Right atrium auricular region (tissue), 2 donors: ENCODE measurements at places on chromosomes 2 and 18.

DNA sequence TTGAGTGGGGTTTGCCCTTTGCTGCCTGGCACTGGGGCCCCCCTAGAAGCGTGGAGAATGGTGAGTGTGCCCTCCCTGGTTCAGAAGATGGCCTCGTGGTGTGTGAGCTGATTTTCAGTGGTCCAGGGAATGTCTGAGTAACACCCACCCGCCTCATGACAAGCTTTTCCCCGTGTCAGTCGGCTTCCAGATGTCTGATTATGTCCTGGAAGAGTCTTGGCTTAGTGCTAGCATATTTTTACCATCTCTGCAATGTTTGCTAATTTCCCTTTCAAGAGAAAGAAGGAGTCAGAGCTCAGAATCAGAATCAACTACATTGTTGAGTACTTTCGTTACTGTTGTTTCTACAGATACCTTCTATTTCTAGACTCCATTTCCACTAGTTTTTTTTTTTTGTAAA lies 214.7 kb downstream of the SEPTIN10 start:
- DNase-seq: no peak

GRCh38 chr18:12944709-12945108 lies 3.1 kb upstream of the SEH1L start:
- peak; percentile 68 for DNase-seq

GRCh38 chr18:77127769-77128671 lies 4.6 kb downstream of the MBP start:
- no peak for DNase-seq

DNA sequence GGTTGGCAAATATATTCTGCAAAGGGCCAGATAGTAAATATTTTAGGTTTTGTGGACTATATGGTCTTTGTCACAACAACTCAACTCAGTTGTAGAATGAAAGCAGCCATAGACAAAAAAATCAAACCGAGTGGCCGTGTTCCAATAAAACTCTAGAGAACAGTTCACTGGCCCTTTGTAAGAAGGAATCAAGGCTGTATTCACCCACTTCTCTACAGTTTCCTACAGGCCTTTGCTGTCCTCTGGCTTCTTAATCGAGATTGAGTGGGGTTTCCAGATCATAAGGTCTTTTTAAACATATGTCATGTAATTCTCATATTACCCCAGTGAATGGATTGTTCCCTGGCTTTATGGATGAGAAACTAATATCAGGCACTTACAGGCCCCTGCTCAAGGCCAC lies 448.9 kb upstream of the ETAA1 start:
- DNase-seq: no peak

GRCh38 chr2:179037807-179038206 lies 12.1 kb downstream of the CCDC141 start:
- DNase-seq: no peak

GRCh38 chr2:238151205-238151604 lies 7.6 kb upstream of the ERFE start:
- no peak for DNase-seq

DNA sequence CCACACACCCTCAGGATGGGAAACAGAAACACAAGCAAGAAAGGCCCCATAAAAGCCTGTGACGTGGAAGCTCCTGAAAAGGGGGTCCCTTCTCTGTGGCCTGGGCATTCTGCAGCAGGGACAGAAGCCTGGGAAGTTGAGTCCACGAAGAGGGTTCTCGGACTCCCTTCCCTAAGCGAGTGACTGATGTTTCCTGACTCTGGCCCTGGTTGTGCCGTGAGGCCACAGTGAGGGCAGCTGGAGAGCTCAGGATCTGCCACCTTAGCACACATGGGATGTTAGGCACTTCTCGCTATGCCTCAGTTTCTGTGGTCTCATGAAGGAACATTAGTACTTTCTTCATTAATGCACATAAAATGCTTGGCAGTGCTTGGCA lies 87.2 kb upstream of the ZFP36L2 start:
- DNase-seq: no peak

DNA sequence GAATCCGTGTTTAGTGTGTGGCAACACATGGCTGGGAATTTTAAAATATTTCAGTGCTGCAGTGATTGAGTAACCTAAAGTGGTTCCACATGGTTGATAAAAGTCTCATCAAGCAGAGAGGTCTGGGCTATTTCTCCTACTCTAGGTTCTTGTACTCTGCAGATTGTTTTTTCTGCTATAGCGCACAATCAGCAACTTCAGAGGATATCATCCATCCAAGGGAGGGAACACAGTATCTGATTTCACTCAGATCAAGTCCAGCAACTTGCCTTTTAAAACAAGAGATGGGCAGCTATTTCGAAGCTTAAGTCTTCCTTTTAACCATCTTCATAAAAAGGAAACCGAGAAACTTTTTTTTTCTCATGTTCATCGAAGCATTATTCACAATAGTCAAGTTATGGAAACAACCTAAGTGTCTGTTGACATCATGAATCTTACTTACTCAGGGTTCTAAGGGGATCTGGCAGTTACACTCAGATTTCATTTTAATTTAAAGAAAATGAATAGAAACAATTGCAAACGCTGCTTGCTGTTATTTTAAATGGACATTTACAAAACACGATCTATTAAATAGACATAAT lies 172.7 kb upstream of the TRIB2 start:
- no peak for DNase-seq

- DNase-seq: no peak
Observed at GRCh38 chr2:221115944-221116343, 456.2 kb downstream of the EPHA4 start.

GRCh38 chr18:58103339-58103985 lies 59.4 kb downstream of the NEDD4L start:
- DNase-seq: no peak

GRCh38 chr2:156947261-156947660 lies 310.2 kb upstream of the GALNT5 start:
- DNase-seq: no peak

- DNase-seq: no peak
Observed at GRCh38 chr2:134410831-134411231, 157.0 kb downstream of the MGAT5 start.

- no peak for DNase-seq
Observed at GRCh38 chr2:10977621-10978020, 65.9 kb downstream of the KCNF1 start.

- no peak for DNase-seq
Observed at GRCh38 chr2:232523682-232524597, 2.0 kb upstream of the CHRND start.

DNA sequence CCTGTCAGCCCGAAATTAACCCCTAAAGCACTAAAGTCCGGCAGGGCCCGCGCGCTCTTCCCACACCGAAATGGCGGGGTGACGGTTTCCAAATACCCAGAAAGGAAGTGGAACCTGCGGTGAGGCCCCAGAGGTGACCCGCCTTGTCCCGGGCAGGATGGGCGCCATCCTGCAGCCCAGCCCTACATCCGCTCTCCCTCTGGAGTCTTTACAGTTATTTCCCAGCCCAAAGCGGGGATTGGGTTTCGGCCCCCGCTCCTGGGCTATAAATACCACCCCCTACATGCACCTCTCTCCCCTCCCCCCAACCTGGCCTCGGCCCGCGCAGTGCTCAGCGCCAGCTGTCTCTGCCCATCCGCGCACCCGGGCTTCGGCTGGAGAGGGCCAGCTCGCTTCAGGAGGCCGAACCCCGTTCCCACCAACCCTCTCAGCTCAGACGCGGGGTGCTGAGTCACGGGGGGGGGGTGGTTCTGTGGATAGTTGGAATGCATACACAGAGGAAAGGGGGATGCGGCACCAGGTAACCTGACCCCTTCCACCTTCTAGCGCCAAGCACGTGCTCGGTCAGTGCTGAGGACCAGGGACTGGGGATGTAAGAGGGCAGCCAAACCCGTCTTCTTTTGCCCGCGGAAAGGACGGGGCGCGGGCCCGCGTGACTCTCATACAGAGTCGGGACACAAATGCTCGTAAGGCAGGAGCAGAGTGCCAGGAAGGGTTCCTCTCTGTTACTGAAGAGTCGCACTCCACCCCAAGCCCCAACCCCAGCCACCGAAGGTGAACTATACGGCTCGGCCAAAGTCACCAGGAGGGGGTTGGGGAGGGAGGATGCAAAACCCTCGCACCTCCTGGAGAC lies at the start of gene TUBA4B:
TSS of gene TUBA4B (plus strand) at position 344 of the 853 bp plus-strand sequence. CDS start at position 509, 165 bp downstream.
- no peak for DNase-seq

DNA sequence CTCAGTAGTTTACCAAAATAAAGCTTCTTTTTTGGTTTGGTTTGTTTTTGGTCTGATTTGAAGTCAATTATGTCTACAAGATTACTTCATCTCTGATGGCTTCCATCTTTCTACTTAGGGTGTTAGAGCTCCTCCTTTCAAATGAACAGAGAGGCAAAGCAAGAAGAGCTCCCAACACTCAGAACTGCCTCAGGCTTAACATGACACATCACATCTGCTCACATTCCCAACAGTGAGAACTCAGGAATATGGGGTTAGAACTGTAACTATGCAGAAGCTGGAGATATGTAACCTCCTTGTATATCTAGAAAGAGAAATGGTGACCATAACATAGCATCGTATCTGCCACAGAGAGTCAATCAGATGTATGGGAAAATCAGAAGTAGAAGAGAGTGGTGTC lies 11.4 kb upstream of the LRATD1 start:
- DNase-seq: no peak

GRCh38 chr2:69946351-69947324 lies 14.8 kb downstream of the ASPRV1 start:
- DNase-seq: peak; percentile 53

GRCh38 chr2:238560234-238560633 lies 133.5 kb downstream of the ASB1 start:
- DNase-seq: no peak

DNA sequence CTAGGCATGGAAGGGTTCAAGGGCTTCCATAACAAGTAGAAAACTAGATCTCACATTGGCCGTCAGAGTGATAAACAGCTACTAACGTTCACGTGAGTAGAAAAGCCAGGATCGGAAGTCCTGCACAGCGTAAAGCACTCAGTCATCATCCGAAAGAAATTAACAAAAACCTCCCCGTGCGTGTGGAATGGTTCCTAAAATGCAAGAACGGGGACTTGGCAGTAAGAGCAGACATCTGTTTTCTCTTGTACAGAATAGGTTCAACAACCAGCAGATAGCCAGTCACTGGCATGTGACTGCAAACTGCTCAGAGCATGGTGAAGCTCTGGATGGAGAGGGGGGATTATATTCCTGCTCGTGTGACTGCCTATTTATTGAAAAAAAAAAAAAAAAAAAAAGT lies 106.9 kb upstream of the ITGB6 start:
- DNase-seq: no peak

DNA sequence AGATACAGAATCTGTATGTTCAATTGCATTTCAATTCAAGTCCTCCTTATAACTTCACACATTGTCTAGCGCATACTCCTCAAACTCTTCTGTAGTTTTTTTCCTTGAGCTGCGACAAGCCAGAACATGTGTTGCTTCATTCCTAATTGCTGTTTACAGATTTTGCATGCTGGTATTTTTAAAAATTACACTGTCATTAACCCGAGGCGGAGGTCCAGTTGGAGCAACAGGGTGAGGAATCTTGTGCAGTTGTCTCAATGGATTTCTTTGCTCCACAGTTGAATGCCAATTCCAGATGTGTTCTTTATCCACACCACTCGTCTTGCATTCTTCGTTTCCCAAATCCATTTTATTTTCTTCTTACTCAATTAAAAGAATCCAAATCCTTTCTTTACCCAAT lies 16.4 kb upstream of the SERPINB13 start:
- no peak for DNase-seq

- DNase-seq: no peak
Observed at GRCh38 chr2:226179010-226179409, 620.6 kb downstream of the IRS1 start.

DNA sequence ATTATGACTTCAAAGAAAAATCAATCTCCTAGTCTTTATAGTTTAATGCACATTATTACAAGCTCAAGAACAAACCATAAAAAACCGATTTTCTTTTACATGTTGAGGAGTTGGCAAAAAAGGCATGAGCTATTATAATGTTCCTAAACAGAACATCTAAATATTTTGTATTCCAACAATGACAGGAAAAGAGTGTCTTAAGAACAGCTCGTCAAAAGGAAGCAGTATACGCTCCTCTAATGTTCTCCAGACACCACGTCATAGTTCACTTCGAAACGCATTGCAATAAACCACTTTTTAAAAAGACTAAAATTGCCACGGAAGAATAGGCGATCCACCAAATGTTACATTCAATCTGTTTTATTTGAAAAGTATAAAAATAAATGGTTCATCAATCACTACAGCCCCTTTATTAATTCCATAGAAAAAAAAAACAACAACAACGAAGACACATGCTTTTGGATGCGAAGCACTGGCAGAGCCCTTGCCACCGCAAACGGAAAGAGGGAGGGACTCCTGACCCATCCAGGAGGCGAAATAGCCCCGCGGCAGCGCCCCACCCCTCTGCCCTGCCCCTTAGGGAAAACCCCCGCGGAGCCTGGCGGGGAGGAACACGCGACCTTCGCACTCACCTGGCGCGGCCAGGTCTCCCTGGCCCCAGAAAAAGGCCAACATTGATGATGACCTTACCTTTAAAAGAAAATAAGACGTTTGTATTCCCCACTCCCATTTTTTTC lies 45.8 kb downstream of the MBP start:
- no peak for DNase-seq

GRCh38 chr18:44712025-44712424 lies 31.3 kb downstream of the SETBP1 start:
- no peak for DNase-seq

DNA sequence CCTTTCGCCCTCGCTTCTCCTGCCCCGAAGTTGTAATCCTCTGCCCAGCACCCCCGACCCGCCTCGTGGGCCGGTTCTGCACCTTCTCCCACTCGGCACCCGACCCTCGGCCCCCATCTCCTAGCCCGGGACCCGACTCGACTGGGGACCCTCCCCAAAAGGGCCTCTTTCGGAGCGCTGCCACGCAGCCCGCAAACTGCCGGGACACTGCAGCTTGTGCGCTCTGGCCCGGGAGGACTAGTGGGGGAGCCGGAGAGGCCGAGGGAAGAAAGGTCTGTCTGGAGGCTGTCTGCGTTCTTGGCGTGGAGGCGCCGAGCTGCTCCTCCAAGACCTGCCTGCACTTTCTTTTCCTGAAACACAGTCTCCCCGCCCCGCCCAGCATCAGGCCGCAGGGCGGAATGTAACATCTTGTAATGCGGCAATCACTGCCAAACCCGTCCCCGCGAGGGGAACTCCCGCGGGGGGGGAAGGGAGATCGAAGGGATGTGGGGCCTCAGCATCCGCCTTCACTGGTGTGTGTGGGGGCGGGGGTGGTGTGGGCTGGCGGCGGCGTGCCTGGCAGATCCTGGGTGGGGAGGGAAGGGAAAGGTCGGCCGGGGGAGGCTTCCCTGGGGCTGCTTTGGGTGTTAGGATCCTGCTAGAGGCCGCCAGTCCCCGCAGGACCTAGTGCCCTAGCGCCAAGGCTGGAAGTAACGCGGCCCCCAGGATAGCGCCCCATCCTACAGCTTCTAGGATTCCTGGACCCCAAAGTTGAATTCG lies 7.4 kb downstream of the DLX2 start:
- DNase-seq: no peak
